ENCODE measurements at places on chromosomes 7 and 10. TPM values are rescaled to one million over a fixed set of nuclear protein-coding genes. Genes with fewer than 3 reads are reported as not detected.

GRCh38 chr7:32670110-32671025 is 175.1 kb downstream of the AVL9 start:
- peak; percentile 65 for DNase-seq

- no peak for DNase-seq
Observed at GRCh38 chr10:4080225-4080805, 295.3 kb upstream of the KLF6 start.

DNA sequence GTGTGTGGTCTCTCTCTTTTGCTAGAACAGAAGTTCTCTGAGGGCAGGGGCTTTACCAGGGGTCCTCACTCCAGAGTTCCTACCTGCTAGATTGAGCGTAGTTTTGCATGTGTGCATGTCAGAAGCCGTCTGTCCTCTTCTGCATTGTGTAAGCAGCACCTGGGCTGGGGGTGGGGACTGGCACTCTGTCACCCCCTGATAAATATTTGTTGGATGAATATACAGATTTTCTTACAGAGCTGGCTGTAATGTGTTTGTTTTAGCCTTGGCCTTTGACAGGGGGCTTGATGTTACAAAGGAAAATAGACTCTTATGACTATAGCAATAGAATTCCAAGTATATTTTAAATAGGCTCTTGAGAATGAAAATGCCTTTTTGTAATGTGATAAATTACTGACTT is 46.6 kb downstream of the WDR37 start:
- DNase-seq = no peak

GRCh38 chr10:54826994-54827560 is 26.0 kb upstream of the PCDH15 start:
- DNase-seq = no peak

- no peak for DNase-seq
Observed at GRCh38 chr7:39084349-39084748, 106.6 kb downstream of the POU6F2 start.

GRCh38 chr10:42367532-42368230 is 270.7 kb downstream of the ZNF33B start:
- no peak for DNase-seq

GRCh38 chr7:96734343-96734742 is 24.7 kb upstream of the SEM1 start:
- DNase-seq = no peak

DNA sequence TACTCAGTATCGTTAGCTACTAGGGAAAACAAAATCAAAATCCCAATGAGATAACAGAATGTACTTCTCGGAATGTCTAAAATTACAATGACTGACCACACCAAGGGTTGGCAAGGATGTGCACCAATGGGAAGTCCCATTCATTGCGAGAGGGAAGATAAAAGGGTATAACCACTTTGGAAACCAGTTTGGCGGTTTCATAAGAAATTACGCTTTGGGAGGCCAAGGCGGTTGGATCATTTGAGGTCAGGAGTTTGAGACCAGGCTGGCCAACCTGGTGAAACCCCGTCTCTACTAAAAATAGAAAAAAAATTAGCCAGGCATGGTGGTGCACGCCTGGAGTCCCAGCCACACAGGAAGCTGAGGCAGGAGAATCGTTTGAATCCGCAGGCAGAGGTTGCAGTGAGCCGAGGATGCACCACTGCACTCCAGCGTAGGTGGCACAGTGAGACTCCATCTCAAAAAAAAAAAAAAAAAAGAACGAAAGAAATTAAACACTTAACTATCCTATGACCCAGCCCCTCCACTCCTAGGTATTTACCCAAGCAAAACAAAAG is 7.6 kb downstream of the HACD1 start:
- DNase-seq = no peak

- DNase-seq = no peak
Observed at GRCh38 chr7:100598425-100598824, 3.7 kb upstream of the PCOLCE start.

GRCh38 chr10:132565516-132566209 is 28.1 kb downstream of the INPP5A start:
- DNase-seq = no peak

GRCh38 chr10:22667093-22667480 is 47.3 kb downstream of the PIP4K2A start:
- DNase-seq = no peak

- no peak for DNase-seq
Observed at GRCh38 chr7:66967029-66967428, 28.4 kb downstream of the SBDS start.

- no peak for DNase-seq
Observed at GRCh38 chr10:62652564-62652963, 152.0 kb upstream of the ADO start.

GRCh38 chr7:40827222-40828085 is 692.6 kb downstream of the SUGCT start:
- peak; percentile 14 for DNase-seq

GRCh38 chr10:112960151-112960681 is 10.2 kb downstream of the TCF7L2 start:
- no peak for DNase-seq

- DNase-seq = no peak
Observed at GRCh38 chr7:130973637-130974036, 239.6 kb upstream of the KLF14 start.

- DNase-seq = no peak
Observed at GRCh38 chr10:79376078-79376628, 28.9 kb downstream of the PPIF start.

- no peak for DNase-seq
Observed at GRCh38 chr10:14385596-14386593, 55.2 kb upstream of the FRMD4A start.

- DNase-seq = no peak
Observed at GRCh38 chr10:120387326-120387725, 69.7 kb upstream of the PLPP4 start.

DNA sequence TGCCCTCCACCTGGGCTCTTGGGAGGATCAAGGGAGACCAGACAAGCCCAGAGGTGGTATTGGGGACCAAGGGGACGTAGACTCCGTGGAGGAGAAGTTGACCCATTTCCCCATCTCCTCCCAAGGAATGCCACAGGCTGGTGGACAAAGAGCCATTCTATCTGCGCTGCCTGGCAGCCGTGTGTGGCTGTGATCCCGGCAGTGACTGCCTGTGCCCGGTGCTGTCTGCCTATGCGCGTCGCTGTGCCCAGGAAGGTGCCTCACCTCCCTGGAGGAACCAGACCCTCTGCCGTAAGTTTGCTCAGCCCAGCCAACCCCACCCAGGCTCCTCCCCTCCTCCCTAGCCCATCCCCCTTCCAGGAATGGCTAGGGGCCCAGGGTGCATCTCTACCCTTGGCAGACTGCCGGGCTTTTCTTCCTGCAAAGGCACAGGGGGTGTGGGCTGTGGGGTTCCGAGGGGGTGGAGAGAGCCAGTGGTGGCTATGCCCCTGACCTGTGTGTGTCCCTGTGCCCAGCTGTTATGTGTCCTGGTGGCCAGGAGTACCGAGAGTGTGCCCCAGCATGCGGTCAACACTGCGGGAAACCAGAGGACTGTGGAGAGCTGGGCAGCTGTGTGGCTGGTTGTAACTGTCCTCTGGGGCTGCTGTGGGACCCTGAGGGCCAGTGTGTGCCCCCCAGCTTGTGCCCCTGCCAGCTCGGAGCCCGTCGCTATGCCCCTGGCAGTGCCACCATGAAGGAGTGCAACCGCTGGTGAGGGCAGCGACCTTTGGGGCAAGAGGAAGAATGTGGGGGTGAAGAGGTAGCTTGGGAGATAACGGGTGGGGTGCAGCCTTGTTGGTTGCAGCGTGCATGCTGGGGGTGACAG is 10.2 kb upstream of the ZNF467 start:
- no peak for DNase-seq

DNA sequence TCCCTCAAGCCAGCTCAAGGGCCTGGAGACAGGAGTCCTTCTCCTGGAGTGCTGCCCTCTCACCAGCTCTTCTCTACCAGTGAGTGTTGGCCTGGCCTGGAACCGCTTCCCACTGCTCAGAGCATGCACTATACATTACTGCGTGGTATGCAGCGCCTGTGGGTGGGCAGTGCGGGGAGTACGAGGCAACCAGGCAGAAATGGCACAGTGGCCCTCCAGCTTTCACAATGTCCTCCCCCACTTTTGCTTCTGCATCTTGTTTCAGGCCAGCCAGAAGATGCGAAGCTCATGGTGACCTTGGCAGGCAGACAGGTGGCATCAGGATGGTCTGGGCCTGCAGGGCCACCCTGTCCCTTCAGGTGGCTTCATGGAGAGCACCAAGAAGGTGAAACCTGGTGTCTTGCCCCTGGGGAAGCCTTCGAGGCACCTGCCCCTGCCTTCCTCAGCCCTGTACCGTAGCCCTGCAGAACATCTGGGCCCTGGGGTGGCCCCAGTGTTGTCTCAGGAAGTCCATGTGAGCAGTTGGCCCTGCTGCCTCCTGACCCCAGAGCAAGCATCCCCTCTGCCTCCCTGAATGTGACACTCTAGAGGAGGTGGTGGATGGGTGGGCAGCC is 35.8 kb downstream of the RASGEF1A start:
- no peak for DNase-seq

- no peak for DNase-seq
Observed at GRCh38 chr10:114279901-114280644, 41.0 kb downstream of the VWA2 start.

- no peak for DNase-seq
Observed at GRCh38 chr7:96538632-96539031, 171.0 kb downstream of the SEM1 start.

- no peak for DNase-seq
Observed at GRCh38 chr10:86782701-86783418, 26.4 kb downstream of the BMPR1A start.

TUBGCP2 gene
- total RNA-seq = 44.8 TPM

XRCC2 gene
- total RNA-seq = 2.3 TPM

OGDHL gene
- total RNA-seq = 9.5 TPM

CACNA2D1 gene
- total RNA-seq = 18.9 TPM

TMEM236 gene
- 1.4 TPM for total RNA-seq

SPDYE1 gene
- total RNA-seq = not detected

TAS2R41 gene
- not detected for total RNA-seq

AKR1E2 gene
- total RNA-seq = 4.2 TPM

DENND11 gene
- 29.5 TPM for total RNA-seq

BMPER gene
- 6.3 TPM for total RNA-seq

OR2A1 gene
- total RNA-seq = not detected

ECHDC3 gene
- 14.8 TPM for total RNA-seq

RASSF4 gene
- total RNA-seq = 23.5 TPM

ELFN1 gene
- total RNA-seq = 3.6 TPM

OTUD1 gene
- total RNA-seq = 31.7 TPM

RPEL1 gene
- total RNA-seq = 0.10 TPM

CYP2C19 gene
- 46.4 TPM for total RNA-seq

Measured in hepatocyte (in vitro differentiated cells).